ENCODE measurements at places on chromosomes 7 and 10.

DNA sequence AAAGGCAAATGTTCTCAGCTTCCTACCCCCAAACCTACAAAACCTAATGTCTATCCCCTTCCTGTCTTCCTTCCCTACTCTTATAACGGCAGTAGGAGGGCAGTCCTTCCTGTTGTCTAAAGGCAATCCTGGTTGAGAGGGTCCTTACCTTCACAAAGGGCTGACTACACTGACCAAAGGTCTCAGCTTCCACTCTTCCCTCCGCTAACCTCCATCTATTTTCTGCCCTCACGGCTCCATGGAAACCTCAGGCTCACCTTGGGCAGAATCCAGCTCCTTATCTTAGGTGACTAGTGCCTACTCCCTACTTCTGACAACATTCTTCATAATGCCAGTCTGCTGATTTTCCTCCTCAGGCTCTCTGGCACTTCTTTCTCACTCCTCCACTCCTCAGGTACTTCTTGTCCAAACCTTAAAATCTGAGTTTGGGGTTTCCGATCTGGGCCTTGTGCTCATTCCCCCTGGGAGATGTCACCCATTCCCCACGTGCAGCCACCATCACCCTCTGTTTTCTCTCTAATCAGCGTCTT, 542 bp downstream of the FBXL13 start:
- no peak for DNase-seq

DNA sequence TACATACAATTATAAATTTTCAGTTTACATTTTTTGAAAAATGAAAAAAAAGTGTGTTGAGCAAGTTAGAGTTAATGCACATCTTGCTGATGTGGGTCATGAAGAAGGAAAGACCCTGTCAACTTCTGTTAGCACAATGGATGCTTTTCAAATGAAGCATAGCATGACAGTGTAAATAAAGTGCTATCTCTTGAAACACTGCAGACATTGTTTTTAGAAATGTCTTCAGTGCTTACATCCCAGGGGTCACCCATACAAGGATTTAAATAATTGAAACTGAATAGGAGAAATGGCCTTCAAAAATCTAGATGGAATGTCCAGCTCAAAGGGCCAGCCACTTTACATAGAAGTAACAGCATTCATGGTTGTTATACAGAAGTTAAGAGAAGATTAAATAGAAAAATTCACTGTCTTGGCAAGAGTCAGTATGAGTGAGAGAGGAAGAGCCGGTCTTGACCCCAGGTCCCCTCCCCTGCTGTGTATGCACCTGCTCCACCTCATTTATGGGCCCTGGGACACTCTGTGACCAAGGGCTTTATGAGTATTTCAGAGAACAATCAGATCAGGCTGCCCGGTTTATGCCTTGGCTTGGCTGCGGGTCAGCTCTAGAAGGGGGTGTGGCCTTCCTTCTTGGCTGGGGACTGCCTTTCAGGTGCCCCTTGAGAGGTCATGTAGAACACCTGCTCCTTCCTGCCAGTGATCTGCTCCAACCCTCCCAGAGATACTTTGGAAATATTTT, 237.7 kb upstream of the TMEM72 start:
- no peak for DNase-seq

DNA sequence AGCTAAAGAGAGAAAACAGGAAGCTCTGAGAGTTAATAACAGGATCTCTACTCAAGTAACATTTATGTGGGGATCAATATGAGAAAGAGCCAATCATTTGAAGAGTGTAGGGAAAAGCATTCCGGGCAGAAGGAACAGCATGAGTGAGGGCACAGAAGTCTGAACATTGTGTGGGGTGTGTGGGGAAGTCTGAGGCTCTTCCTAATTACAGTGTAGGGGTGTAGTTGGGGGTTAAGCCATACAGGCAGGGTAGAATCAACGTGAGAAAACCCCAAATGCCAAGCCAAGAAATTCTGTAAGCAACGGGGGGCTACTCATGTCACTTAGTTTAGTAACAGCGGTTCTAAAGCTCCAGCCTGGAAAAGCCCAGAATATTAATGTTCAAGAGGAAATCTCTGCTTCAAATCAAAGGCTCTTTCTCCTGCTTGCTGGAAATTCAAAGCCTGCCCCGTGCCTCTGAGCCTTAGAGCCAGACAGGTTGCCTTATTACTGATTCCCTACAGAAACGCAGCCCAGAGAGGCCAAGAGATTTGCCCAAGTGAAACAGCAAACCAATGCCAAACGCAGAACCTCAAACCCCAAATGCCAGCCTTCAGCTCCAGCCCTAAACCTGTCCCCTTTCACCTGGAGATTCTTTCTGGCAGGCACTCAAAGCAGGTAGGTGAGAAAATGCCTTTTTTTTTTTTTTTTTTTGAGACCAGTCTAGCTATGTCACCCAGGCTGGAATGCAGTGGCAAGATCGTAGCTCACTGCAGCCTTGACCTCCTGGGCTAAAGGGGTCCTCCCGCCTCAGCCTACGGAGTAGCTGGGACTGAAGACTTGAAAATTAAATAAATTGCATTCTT, 36.1 kb downstream of the DNAJB12 start:
- no peak for DNase-seq

DNA sequence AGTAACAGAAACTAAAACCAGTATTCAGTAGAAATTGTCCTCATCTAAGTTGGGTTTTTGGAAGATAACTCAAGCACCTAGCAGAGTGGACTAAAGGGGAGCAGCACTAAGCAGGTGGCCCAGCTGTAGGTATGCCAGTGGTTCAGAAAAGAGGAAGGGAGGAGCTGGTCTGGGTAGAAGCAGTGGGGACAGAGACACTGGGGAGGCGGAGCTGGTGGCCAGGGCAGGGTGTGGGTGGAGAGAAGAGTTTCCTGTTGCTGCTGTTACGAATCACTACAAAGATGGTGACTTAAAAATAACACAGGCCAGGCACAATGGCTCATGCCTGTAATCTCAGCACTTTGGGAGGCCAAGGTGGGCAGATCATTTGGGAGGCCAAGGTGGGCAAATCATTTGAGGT, 136.2 kb downstream of the WDR11 start:
- DNase-seq, result no peak

DNA sequence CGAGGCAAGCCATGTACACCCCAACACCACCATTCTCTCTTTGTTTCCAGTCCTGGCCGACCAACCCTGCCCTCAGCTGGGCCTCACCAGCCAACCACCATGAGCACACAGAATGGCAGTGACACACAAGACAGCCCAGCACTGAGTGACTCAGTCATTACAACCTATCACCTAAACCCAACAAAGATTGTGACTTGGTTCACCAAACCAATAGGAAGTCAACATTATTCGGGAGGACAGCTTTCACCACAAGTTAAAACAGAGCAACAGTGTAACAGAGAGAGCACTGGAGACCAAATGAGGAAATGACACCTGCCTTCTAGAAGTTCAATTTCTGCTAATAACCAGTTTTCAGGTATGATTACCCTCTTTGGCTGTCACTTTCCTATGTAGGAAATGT, 72.1 kb downstream of the DNMBP start:
- DNase-seq, result no peak

GRCh38 chr10:89347701-89348457, 20.1 kb downstream of the IFIT3 start:
- no peak for DNase-seq

DNA sequence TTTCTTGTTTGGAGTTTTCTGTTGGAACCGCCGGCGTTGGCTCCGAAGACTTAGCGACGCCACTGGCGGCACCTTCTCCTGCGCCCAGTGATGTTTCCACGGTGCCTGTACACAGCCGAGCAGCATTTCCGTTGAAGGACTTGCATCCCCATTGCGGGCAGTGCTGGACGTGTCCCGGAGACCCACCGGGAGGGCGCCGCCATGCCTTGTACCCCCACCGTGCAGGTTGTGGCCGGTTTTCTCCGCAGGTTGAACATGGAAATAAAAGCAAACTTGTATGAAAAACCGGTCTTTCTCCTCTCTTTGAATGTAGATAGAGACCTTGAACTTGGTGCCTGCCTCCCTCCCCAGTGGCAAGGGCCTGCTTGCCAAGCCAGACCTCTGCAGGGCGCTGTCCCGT, 22.9 kb upstream of the CHST12 start:
- no peak for DNase-seq

DNA sequence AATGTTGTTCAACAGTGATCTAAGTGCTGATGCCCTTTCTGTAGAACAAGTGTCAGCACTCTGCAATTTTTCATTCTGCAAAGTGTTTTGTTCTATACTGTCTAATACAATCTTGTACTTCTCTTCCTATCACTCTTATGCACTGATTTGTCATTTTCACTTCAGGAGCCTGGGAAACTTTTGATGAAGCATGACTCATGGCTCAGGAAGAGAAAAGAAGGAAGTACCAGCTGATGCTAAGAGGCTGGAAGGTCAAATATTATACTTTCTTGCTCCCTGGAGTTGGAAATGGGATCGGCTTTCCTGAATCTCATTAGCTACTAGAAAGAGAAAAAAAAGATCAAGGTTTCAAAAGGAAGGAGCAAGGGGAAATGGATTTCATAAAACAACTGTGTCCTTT, 45.8 kb downstream of the DGKI start:
- no peak for DNase-seq

- no peak for DNase-seq
Measured at GRCh38 chr7:40880581-40880980, 745.8 kb downstream of the SUGCT start.

- DNase-seq, result no peak
Measured at GRCh38 chr10:112899391-112900065, 50.5 kb upstream of the TCF7L2 start.

- DNase-seq, result peak; percentile 68
Measured at GRCh38 chr7:47327346-47327697, 254.6 kb downstream of the TNS3 start.

DNA sequence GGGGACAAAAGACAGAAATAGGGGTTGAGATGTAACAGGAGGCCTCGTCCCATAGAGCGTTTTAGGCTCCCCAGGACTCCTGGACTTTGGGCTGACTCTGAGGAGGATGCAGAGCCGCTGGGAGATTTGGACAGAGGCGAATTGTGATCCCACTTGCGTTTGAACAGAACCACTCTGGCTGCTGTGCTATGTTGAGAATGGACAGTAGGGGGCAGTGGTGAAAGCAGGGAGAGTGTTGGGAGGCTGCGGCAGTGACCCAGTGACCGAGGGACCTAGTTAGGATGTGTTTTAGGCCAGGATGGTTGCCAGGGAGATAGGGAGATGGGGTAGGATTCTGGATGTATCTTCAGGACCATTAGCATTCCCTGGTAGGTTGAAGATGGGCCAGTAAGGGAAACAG, 271.6 kb downstream of the CCDC3 start:
- DNase-seq, result no peak

DNA sequence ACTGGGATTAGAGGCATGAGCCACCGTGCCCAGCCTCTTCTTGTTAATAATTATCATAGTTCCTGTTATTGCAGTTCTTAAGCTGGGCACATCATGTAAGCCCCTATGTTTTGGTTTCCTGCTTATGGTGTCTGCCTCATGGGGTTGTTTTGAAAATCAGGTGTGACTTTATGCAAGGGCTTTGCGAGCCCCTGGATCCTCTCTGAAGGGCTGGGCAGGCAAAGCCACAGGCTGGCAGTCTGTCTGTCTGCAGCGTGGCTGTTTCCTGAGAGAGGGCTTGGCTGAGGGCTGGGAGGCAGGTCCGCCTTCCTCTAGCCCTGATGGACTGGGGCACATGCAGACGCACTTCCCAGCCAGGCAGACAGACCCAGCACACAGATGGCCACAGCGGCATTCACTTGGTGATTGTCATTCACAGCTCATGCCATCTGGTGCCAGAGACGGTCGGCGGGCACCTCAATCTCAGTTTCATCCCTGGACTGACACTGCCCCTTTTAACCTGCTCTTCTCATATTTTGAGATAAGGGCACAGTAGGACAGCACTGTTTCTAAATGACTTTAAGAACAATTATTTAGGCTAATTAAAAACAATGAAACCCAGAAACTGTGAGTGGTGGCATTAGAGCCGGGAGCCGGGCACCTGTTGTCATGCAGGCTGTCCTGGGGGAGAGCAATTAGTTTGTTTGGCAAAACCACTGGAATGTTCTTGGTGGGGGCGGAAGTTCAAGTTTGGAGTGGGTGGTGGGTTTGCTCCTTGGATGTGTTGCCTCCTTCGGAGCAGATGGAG, 35.5 kb downstream of the RBM20 start:
- DNase-seq, result no peak

GRCh38 chr10:126068322-126068721, 172.0 kb downstream of the FANK1 start:
- peak; percentile 17 for DNase-seq

- no peak for DNase-seq
Measured at GRCh38 chr7:23594879-23595604, 2.1 kb upstream of the CCDC126 start.

- DNase-seq, result no peak
Measured at GRCh38 chr10:16787361-16787791, 29.8 kb downstream of the RSU1 start.

GRCh38 chr7:43572516-43573049, 10.3 kb upstream of the STK17A start:
- DNase-seq, result no peak

DNA sequence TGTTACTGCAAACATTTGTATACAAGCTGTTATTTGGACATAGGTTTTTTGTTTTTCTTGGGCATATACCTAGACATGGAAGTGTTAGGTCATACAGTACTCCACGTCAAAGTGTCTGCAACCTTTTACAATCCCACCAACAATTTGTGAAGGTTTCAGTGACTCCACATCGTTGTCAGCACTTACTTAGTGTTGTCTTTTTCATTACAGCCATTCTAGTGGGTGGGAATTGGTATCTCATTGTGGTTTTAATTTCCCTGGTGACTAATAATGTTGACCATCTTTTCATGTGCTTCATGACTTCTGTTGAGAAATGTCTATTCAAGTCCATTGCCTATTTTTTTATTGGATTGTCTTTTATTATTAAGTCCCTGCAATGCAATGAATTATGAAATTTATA, 95.0 kb downstream of the UBE3C start:
- no peak for DNase-seq

- no peak for DNase-seq
Measured at GRCh38 chr7:81560708-81561107, 209.1 kb downstream of the HGF start.

- no peak for DNase-seq
Measured at GRCh38 chr7:43139137-43139536, 26.7 kb downstream of the HECW1 start.

- no peak for DNase-seq
Measured at GRCh38 chr7:12738665-12739064, 51.2 kb downstream of the ARL4A start.

GRCh38 chr10:29669149-29669548, 34.4 kb upstream of the SVIL start:
- no peak for DNase-seq

All from coronary artery (tissue), 2 donors.